Cortex of kidney (tissue), 1 donor: ENCODE measurements at places on chromosomes 2 and 18.

DNA sequence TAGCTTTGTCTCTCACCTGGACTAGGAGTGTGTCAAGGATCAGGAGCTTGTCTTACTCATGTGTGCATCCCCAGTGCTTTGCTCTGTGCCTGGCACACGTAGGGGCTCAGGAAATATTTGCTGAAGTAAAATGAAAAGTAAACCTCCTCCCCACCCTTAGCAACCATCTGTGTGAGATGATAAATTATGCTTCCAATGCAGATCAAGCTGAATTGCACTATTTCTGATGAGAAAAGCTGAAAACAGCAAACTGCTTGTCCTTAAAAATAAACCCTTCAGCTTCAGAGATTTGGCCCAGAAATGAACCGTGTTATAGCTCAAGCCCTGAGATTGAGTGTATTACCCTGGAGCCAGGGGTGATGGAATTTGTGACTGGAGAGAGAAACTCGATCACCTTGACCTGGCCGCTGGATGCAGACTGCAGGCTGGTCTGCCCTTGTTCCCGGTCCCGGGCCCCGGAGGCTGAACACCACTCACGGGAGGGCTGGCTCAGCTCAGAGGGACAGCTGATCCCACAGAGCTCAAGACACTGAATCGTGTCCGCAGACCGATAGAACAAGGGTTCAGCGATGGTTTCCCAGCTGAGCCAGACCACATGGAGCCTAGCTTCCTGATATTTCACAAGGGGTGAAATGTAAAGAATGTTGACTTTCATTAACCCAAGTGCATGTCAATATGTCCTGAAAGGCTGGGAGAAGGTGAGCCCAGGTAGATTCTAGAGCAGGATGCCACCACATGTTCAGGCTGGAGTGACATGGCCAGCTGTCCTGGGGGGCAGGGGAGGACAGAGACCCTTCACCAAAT lies 50.5 kb downstream of the DDX1 start:
- no peak for DNase-seq

GRCh38 chr18:40849886-40850285 lies 1105.1 kb upstream of the PIK3C3 start:
- no peak for DNase-seq

DNA sequence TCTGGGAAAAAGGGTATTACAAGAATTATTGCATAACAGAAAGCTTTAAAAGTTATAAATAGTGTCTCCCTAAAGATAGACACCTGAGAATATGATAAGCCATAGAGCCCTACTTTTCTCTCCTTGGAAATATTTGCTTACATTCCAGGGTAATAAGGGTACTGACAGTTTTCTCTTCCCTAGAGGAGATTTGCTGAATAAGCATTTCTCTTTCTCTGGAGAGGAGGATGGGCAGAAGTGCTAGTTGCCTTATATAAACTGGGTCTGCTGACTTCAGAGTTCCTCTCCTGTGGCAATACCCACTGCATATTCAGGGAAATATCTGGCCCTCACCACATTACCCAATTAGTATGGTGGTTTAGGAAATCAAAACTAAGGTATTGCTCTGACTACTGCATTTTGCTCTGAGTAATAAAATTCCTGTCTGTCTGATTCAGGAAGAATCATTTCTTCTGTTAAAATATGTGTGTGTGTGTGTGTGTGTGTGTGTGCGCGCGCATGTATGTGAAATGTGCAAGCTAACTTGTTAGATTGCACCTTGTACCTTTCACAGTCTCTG lies 1391.3 kb downstream of the DSC3 start:
- DNase-seq: no peak

- DNase-seq: no peak
These were observed 113.6 kb downstream of the ETAA1 start for GRCh38 chr2:67510745-67511144.

- no peak for DNase-seq
These were observed 36.1 kb downstream of the INSIG2 start for GRCh38 chr2:118124288-118124891.

DNA sequence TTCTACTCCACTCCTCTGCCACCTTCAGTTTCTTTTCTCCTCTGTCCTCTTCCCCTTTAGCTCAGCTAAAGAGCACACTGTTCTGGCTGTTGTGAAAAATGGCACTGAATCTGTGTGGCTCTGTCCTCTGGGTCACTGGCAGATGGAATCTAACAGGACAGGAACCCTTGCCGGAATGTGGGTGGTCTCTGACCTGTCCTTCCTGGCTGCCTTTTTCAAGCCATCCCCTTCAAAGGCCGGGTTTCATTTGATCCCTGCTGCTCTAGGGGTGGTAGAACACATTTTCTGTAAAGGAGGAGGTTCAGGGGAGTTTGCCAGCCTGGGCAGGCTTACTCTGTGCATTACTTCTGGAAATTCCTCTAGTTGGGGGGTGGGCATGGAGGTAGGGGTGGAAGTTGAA lies 29.9 kb downstream of the MTCL1 start:
- no peak for DNase-seq

GRCh38 chr2:202377207-202377761 lies 1.2 kb downstream of the BMPR2 start:
- no peak for DNase-seq

GRCh38 chr2:187208199-187208785 lies 239.8 kb downstream of the CALCRL start:
- DNase-seq: no peak
